ENCODE measurements at places on chromosomes 12 and 14.

- no peak for DNase-seq
These were observed 1.5 kb downstream of the RILPL1 start for GRCh38 chr12:123532019-123532418.

DNA sequence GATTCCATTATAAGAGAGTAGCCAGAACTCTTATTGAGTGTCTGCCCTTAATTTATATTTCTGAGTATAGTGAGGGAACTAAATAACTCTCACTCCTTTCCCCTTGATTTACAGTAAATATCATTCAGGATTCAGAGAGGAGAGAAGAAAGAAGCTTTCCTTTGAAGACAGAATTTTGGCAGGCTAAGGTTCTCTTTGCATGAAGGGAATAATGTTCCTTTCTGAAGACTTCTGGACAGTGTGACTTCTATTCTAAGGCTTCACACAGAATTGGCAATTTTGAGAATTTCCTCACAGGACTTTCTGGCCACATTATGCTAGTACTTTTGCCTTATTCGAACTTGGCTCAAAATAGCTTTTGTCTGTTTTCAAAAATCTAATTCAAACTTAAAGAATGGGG is 352.2 kb upstream of the FBXO33 start:
- no peak for DNase-seq

- no peak for DNase-seq
These were observed 37.5 kb downstream of the ZFC3H1 start for GRCh38 chr12:71626098-71626497.

DNA sequence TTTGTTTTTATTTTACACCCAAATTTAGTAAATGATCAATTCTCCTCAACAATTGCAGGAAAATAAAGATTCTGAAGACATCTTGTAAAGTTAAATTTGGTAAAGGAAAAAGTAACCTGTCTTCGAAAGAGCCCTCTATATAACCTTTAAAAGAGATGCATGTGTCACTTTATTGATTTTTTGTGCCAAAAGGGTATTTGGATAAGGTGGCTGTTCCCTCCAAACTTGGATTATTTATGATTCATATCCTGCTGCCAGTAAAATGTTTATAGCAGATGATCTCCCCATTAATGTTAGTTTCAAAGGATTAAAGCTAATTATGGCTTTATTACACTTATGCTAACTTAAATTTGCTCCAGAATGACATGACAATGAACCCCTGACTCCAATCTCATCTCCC is 98.8 kb downstream of the DUSP6 start:
- no peak for DNase-seq

- no peak for DNase-seq
These were observed 4.1 kb downstream of the SINHCAF start for GRCh38 chr12:31321897-31322228.

DNA sequence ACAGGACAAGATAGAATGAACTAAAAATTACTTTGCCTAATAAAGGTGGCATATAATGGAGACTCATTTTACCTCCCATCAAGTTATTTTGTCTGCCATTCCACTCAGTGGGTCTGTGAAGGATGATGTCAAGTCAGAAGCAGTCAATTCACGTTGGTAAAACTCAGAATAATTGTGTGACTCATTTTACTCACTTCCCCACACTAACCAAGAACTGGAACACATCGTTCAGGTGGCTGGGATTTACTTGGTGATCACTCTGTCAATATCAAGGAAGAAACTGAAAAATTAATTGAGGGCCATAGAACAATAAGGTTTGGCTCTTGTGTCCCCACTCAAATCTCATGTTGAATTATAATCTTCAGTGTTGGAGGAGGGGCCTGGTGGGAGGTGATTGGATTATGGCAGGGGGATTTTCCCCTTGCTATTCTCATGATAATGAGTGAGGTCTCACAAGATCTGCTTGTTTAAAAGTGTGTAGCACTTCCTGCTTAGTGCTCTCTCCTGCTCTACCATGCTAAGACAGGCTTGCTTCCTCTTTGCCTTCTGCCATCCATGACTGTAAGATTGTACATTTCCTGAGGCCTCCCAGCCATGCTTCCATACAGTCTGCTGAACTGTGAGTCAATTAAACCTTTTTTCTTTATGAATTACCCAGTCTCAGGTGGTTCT is 35.7 kb upstream of the GTF2A1 start:
- DNase-seq = no peak

DNA sequence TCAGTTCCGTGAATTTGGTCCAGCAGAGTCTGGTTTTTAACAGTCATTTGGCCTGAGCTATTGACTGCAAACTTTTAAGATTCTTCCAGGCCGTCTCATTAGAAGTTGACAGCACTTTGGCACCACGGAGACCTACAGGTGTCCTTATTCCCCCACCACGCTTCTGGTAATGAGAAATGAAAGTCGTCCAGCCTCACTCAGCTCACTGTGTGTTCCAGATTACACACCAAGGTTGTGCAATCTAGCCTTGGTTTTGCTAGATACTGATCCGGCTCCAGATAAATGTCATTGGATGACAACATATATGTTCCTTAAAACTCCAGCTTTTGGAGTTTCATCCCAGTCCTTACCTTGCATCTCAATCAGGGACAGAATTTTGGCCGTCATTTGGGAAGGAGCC is 210.4 kb downstream of the CHST11 start:
- no peak for DNase-seq

GRCh38 chr12:78712834-78713481 is 151.6 kb upstream of the SYT1 start:
- DNase-seq = no peak

- no peak for DNase-seq
These were observed 84.8 kb downstream of the TESC start for GRCh38 chr12:117014342-117014887.

DNA sequence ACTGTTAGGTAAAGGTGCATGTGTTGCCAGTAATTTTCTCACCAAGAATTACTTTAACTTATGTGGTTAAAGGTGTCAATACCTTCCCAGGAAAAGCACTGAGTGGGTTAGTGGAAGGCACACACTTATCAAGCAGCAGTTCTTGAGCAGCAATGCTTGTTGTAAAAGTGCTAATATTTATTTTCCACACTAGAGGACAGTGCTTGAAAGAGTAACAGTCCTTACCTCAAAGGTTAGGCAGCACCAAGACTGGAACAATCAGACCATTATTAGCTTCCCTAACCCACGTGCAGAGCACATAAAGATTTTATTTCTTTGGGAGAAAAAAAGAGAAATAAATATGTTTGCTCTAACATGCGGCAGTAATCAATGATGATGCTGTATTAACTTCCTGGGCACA is 48.8 kb upstream of the KRR1 start:
- no peak for DNase-seq

DNA sequence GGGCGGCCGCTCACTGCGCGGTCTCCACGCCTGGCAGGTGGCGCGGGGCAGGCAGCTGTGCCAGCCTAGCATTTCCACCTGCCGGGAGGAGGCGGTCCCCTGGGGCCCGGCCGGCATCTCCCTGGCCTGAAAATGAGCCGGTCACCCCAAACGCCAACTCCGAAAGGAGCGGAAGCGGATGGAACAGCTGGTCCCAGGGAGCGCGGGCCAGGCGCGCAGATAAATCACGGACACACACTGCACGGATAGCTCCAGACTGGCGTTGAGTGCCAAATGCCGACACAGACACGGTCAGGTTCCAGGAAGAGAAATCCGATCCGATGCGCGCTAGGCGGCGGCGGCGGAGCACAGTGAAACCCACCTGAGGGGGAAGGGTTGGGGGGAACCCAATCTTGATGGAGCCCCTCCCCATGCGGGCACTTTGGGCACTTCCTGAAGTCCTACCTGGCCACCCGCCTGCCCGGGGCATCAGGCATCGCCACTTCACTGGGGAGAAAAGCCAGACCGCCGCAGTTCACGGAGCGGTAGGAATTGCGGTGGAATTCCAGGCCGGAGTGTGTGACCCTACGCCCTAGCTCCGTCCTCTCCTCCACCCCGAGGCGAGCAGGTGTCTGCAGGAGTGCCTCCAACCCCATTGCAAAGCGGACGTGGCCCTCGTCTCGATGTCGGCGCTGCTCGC is 624 bp upstream of the PLEKHD1 start:
- no peak for DNase-seq

DNA sequence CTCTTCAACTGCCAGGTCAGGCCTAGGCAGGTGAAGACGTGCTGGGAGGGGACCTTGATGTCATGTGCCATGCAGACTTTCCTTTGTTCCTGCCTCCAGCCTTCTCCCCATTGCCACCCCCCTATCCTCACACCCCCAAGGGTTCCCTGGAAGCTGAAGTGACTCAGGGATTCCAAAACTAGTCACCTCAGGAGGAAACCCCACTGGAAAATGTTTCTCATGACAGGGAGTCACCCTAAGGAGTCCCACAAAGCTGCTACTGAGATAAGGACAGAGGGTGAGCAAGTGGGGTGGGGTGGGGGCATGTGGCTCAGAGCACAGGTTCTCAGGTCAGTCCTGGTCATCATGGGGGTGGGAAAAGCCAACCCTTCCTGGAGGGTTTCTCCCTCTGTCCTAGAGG is 2.4 kb upstream of the IL25 start:
- DNase-seq = no peak

DNA sequence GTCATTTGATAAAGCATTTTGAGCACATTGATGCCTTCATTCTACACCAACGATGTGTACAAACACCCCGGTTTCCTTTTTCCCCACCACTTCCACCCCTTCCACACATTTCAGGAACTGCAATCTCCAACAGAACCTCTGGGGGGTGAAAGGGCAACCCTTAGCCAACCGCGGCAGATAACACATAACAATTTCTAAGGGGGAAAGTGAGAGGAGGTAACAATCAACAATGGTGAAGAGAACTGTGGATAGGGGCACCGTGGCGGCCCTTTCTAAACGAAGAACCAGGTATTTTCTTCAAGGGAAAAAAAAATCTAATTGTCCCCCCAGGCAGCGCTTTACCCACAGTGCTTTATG is 1.1 kb downstream of the KITLG start:
- no peak for DNase-seq

GRCh38 chr12:91604897-91605296 is 422.3 kb upstream of the DCN start:
- no peak for DNase-seq

- DNase-seq = no peak
These were observed 42.5 kb downstream of the SLC2A13 start for GRCh38 chr12:40063414-40063813.

- DNase-seq = no peak
These were observed at the start of gene OASL for GRCh38 chr12:121038861-121039668. OASL (minus strand) TSS chr12:121039246; CDS start chr12:121038971, 275 bp downstream.

DNA sequence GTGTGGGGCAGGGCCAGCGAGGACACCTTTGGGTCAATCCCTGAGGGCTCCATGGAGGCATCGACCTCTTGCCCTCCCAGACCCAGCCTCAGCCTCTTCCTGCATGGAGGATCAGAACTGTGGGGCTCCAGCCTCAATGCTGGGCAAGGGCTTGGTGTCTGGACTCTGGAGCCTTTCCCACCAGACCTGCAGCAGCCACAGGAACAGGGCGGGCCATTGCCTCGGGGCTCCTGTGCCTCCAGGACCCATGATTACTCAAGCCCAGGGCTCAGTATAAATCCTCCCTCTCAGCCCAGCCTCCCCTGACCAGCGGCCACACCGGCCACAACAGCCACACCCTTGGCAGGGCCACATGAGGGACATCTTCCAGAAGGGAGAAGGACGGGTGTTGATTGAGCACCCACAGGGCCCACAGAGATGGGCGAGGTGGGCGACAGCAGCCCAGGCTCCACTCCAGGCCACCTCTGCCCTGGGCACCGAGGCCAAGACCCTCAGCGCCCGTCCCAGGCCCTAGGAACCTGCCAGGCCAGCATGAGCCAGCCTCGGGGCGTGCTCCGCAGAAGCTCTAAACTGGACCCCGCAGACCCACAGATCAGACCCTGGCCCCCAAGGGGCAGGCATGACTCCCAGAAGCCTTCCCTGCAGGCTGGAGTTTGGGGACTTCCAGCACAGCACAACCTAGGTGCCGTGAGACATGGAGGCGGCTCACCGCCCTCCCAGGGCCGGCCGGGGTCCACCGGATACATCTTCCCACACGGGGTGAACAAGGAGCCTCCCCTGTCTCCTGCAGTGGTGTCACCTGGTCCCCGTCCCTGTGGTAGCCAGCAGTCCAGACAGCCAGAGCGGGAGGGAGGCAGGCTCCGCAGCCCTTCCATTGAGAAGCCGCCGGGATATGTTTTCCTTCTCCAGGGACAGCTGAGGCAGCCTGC is 25.1 kb downstream of the NCOR2 start:
- DNase-seq = no peak

GRCh38 chr12:115979351-115979750 is 298.1 kb downstream of the MED13L start:
- no peak for DNase-seq

DNA sequence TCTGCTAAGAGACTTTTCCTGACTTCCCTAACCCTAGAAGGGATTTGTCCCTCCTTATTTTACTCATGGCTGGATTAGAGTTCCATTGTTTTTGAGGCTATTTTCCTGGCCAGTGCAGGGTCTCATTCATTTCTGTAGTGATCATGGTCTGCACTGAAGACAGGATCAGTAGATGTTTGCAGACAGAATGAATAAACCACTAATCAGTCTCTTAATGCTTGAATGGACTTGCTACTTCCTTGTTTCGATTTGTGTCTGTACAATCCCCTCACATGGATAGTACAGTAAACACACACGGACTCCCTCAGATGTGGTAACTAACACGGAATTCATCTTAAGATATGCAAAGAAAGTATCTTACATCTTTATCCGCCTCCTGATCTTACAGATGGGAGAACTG is 102.6 kb upstream of the PRB2 start:
- DNase-seq = no peak

GRCh38 chr12:84637926-84638325 is 274.7 kb downstream of the SLC6A15 start:
- no peak for DNase-seq

- no peak for DNase-seq
These were observed 5.4 kb upstream of the MRPS35 start for GRCh38 chr12:27705263-27705662.

GRCh38 chr14:74018174-74018585 is 908 bp downstream of the ENTPD5 start:
- DNase-seq = no peak

DNA sequence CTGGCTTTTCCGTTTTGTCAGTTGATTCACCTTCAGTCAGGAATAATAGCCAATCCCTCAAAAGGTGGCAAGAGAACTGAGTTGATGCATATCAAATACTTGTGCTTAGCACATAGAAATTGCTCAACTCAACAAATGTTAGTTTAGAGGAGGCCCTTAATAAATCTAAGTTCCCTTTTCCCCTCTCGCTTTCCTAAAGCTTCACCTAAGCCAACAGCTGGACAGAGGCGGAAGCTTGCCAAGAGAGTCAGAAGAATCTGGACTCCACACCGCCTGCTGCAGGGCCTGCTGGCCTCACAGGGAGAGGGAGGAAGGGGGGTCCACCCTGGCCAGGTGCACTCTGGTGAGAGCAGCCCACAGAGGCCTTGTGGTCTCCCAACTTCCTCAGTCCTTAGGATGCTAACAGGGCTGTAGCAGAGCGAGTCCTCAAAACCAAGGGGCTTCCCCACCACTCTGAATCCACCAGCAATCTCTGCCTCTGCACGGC is 213.1 kb downstream of the CHST11 start:
- no peak for DNase-seq

GRCh38 chr12:42652048-42652447 is 62.5 kb upstream of the PRICKLE1 start:
- no peak for DNase-seq

GRCh38 chr12:47328831-47329545 is 249.2 kb upstream of the AMIGO2 start:
- no peak for DNase-seq
